Motor neuron (in vitro differentiated cells): ENCODE measurements at places on chromosomes 5 and 9. TPM values are rescaled to one million over a fixed set of nuclear protein-coding genes. Genes with fewer than 3 reads are reported as not detected.

The LCNL1 gene
- total RNA-seq = 0.93 and 1.9 TPM in 2 replicates

The ADCY2 gene
- total RNA-seq = 7.9 and 8.5 TPM in 2 replicates

DNA sequence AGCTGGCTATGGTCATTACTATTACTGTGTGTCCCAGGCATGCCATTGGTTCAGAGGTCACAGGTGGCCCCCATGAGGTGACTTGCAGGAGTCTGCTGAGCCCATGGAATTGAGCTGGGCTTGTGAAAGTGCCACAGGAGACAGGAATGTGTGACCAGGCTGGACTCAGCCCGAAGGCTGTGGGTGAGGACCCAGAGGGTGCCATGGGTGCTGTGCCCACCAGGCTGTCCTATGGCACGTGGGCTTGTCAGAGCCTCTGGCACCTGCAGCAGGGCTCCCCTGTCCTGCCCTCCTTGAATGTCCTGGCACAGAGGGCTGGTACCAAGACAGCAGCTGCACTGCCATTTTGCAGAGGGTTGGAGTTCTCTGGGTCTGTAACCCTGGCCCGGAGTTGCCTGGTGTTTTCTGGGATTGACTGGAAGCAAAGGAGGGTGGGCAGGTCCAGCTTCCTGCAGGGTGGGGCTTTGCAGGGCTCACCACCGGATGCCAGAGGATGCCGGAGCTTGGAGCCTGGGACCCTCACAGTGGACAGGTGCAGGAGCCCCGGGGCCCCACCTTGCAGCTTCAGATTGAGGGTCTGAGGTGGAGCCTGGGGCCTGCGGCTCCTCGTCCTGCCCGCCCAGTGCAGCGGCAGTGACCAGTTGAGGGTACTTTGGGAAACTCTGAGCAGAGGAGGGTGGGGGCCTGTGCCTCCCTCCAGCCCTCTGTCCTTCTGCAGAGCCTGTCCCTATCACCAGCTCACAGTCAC, 14.2 kb downstream of the COL5A1 start:
- ATAC-seq = peak; percentile 13

GRCh38 chr5:149665416-149666175, 64.5 kb upstream of the PPARGC1B start:
- ATAC-seq = no peak

DNA sequence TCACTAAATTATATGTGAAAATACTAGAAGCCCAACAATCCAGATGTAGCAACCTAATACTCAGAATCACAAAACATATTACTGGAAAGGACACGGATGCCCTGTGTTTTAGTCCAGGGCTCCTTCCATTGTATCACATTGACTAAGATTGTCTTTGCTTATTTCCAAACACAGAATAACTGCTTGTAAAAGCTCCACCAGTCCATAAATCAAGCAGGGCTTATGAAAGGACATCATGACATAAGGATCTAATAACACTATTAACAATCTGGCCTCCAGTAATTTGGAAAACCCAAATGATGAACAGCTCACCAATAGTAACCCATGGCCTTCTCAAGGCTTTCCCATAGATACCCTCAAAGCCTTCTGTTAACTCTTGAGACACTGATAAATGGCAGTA, 39.8 kb downstream of the WDR41 start:
- no peak for ATAC-seq

- ATAC-seq = peak; percentile 0
Measured at GRCh38 chr9:116686693-116687073, 422 bp upstream of the TRIM32 start.

DNA sequence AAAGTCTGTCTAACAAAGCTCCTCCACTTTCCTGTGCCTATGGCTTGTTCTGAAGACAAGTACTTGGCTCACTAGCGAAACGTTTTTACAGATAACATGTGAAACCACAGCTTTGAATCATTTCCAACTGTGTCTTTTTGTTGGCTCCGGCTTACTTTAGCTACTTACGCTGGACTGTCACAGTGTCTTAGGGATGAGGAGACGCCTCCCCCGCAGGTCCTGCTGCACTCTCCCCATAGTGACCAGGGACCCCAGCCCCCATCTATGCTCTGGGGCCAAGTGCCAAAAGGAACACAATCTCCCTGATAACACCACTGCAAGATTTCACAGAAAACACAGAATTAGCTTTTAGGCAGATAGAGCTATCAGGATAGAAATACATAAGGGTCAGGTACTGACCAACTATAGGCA, 219.1 kb downstream of the ADAMTS6 start:
- ATAC-seq = no peak

GRCh38 chr9:71636143-71636839, 132.0 kb downstream of the CEMIP2 start:
- ATAC-seq = no peak
